Cardiac septum (tissue), 1 donor: ENCODE measurements at places on chromosomes 11 and 22. TPM values are rescaled to one million over a fixed set of nuclear protein-coding genes. Genes with fewer than 3 reads are reported as not detected.

DNA sequence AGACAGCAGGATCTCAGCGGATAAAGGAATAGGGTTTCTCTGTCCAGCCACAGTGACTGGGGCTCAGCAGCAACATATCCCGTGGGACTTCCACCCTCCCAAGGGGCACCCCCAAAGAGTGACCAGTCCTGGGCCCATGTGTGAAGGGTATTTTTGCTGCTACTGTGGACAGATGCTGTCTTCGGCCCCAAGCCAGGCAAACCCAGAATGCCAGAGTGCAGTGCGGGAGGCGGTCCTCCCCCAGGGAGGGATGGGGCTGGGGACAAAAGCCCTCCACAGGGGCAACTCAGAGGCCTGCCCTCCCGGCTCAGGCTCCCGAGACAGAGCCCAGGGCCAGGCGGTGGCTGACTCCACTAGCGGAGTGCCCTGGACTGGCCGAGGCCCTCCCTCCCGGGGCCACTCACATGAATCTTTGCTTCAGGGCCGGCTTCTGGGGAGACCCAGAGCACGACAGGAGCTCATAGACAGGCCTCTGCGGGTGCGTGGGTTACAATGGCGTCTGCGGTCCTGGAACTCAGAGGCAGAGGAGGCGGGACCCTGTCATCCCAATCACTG is 34.7 kb upstream of the WNT7B start:
- DNase-seq: peak; percentile 74

DNA sequence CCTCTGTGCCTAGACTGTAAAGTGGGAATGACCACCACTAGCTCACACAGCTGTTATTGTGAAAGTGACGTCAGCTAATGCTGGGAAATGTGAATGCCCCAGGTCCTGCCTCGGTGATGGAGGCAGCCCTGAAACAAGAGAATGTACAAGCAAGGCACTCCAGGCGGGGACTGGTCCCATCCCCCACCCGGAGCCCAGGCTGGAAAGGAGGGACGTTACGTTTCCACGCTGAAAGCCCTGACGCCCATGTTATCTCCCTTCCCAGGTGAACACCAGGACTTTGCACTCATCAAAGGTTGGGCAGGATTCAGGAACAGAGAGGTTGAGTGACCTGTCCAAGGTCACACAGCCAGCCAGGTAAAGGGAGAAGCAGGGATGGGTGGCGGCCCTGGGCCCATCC is 784 bp downstream of the SULT4A1 start:
- peak; percentile 46 for DNase-seq

DNA sequence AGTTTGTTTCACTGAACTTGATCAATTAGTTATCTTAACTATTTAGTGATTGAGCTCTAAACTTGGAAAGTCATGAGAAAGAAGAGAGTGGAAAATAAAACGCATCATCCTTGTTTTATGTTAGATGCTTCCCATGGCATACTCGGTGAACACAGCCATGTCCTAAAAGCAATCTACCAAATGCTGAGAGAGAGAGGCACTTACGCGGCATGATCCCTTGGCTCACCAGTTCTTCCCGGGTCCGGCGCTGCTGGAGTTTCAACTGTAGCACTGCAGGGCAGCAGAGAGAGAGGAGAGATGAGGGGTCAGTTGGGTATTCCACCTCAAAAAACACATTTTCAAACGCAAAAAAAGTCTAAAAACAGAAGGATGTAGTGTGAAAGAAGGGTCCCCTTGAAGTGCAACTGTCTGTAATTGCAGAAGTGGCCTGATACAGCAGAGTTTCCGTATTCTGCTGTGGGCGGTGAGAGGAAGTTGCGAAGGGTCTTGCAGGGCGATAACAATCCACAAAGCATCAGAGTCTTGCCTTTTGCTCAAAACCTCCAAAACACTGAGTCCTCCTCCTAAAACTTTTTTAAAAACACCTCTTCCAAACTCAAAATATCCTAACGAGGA is 92.7 kb downstream of the SGSM3 start:
- no peak for DNase-seq

DNA sequence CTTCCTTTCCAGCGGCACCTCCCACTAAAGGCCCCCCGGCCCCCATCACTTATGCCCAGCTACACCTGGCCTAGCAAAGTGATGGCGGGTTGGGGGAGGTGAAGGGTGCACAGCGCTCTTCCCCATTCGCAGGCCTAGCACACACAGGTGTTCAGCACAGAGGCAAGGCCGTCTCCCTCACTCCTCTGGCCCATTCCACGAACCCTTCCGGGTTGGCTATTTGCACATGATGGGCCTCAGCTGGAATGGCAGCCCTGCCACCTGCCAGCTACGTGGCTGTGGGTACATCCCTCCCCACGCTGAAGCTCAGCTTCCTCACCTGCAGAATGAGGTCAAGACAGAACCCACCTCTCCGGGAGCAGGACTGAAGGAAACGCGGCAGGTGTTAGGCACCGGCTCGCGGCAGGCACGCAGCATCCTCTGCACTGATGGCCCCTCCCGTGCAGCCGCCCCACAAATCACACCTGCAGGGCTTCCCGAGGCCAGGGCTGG is 4.8 kb downstream of the KIAA0930 start:
- DNase-seq: no peak

DNA sequence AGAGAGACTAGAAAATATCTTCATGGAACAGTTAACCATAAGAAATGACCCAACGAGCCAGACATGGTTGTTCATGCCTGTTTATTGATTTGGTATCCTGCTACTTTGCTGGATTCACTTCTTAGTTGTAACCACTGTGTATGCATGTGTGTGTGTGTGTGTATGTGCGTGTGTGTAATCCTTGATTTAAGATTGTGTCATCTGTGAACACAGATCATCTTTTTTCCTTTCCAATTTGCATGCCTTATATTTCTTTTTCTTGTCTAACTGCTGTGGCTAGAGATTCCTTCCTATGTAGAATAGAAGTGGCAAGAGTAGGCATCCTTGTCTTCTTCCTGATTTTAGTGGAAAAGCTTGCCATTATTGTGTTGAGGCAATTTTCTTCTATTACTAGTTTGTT is 16.4 kb upstream of the CLTCL1 start:
- no peak for DNase-seq

GRCh38 chr11:126857860-126858808 is 142.4 kb downstream of the KIRREL3 start:
- no peak for DNase-seq

DNA sequence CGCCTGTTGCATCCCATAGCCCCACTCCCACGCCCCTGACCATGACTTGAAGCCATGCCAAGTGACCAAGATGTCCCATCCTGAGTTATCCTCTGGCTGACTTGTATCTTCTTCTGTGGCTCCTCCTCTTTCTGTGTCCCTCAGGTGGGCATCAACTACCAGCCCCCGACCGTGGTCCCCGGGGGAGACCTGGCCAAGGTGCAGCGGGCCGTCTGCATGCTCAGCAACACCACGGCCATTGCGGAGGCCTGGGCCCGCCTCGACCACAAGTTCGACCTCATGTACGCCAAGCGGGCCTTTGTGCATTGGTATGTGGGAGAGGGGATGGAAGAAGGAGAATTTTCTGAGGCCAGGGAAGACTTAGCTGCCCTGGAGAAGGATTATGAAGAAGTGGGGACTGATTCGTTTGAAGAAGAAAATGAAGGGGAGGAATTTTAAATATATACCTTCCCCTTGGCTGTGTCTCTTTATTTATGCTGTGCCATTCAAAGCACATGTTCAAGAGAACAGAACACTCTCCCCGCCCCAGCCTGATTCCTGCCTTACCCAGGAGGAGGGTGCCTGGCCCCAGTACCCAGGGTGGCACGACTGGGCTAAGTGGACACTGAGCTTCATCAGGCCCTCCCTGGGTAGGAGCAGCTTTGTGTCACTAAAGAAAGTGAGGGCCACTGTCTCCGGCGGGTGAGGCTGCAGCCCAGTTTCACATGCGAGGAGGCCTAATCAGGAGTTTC is 19.1 kb upstream of the USP18 start:
- no peak for DNase-seq

DNA sequence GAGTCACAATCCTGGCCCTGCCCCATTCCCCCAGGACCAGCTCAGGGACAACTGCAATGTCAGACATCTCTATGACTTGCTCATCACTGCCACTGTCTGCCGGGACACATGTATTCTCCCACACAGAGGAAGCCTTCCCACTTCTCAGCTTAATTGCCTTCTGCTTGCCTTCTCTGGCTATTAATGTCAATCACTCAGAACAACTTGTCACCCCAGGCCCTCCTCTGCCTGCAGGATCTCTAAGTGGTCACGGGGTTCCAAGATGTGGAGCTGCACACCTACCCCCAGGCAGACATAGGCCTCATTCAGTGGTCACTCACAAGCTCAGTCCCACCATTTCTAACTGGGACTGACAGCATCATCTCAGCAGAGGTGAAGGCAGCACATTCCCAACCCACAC is 15.1 kb downstream of the PLEKHA7 start:
- DNase-seq: no peak

- DNase-seq: no peak
Observed at GRCh38 chr11:932435-932834, 6.8 kb downstream of the AP2A2 start.

- DNase-seq: no peak
Observed at GRCh38 chr22:40462195-40462984, 92.0 kb downstream of the SGSM3 start.

- peak; percentile 29 for DNase-seq
Observed at GRCh38 chr11:70577258-70577603, 178.9 kb downstream of the CTTN start.

DNA sequence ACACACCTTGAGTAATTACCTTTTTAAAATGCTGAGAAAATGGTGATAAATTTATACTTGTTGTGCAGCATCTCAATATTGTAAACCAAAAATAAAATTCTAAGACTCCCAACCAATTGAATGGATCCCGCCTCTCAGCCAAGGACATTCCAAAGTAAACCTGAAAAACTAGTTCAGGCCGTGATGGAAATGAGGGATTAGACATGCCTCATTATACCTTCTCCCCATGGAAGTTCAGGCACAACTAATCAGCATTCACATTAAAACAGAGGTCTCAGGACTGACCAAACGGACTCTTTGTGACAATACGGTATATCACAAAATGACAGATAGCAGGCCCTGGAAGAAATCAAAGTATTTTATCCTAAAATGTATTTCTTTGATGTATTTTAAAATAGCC is 907.4 kb upstream of the RAG2 start:
- no peak for DNase-seq

GRCh38 chr11:14374922-14375830 is 16.2 kb upstream of the RRAS2 start:
- DNase-seq: no peak

- no peak for DNase-seq
Observed at GRCh38 chr11:50246699-50247098, 214.0 kb downstream of the OR4C45 start.

DNA sequence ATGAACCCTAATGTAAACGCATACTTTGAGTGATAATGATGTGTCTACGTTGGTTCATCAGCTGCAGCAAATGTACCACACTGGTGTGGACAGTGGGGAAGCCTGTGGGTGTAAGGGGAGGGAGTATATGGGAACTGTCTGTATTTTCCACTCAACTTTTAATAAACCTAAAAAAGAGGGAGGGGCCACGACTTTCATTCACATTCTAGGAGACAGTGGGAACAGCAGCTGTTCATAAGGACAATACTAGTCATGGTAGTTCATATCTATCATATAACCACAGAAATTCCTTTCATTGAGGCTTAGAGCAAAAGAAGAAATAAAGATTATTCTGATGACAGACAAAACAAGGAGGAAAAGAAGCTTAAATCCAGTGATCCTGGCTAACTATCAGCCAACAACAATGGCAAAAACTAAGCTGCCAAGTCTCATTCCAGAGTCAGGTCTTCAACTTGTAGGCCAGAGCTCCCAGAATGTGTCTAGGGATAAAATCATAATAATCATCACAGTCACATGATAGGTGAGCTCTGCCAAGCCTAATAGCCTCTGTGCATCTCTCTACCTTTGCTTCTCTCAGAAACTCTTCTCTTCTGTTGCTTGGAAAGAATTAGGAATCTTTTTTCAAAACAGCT is 59.4 kb upstream of the CHRM4 start:
- DNase-seq: no peak

- no peak for DNase-seq
Observed at GRCh38 chr11:57605028-57605420, 7.5 kb downstream of the SERPING1 start.

- no peak for DNase-seq
Observed at GRCh38 chr22:49702068-49702397, 125.6 kb downstream of the BRD1 start.

DNA sequence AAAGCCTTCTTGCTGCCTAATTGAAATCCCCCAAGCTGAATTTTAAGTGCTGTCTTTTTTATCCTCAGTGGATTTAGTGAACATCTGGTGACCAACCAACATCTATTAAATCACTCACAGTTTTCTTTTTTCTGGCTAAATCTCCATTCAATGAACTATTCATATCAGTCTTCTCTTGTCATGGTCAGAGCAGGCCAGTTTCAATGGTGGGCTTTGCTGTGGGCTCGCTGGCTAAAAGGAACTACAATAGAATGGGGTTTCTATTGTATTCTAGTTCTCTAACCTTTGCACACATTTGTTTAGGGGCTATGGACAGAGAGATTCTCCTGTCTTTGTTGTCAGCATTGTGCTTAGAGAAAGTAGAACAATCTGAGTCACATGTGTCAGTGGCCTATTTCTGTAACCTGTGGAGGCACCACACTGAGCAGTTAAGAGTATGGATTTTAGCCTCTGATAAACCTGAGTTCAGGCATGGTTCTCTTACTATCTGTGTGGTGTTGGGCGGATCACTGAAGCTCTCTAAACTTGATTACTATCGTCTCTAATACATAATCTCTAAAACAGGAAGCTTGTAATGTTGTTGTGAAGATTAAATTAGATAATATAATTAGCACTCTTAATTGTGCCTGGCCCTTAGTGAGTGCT is 94.2 kb upstream of the CADM1 start:
- no peak for DNase-seq

GRCh38 chr11:73405146-73405510 is 28.9 kb downstream of the RELT start:
- DNase-seq: no peak

GRCh38 chr22:36247955-36248354 is 5.0 kb upstream of the APOL1 start:
- DNase-seq: no peak

Gene HORMAD2
- 0.16 TPM for total RNA-seq

Gene CCDC73
- total RNA-seq: not detected

Gene OR5B12
- not detected for total RNA-seq

Gene SLC22A25
- not detected for total RNA-seq

Gene PARVA
- 70.5 TPM for total RNA-seq

Gene TMEM121B
- 1.0 TPM for total RNA-seq

Gene MS4A3
- 0.57 TPM for total RNA-seq

Gene POU2F3
- total RNA-seq: not detected
